ENCODE measurements at places on chromosomes 13 and 19. TPM values are rescaled to one million over a fixed set of nuclear protein-coding genes. Genes with fewer than 3 reads are reported as not detected.
A peak's percentile ranks its signal among the peaks of the same experiment; 100 is the strongest.

GRCh38 chr13:113869263-113869662 lies 5.4 kb upstream of the GAS6 start:
- no peaks in the 10 kb centered on the region for H3K36me3 ChIP-seq
- H3K4me1 ChIP-seq = peaks cover 5% of the 10 kb centered on the region

- no peak overlapping the region for H3K27ac ChIP-seq
- no peak for DNase-seq
- H3K27me3 ChIP-seq = no peaks in the 10 kb centered on the region
- no peaks in the 10 kb centered on the region for H3K4me1 ChIP-seq
- no peaks in the 10 kb centered on the region for H3K36me3 ChIP-seq
- no peak overlapping the region for H3K4me3 ChIP-seq
Measured at GRCh38 chr19:11058246-11059030, 30.8 kb upstream of the LDLR start.

GRCh38 chr19:8705742-8706141 lies 7.1 kb upstream of the ACTL9 start:
- no peaks in the 10 kb centered on the region for H3K4me1 ChIP-seq
- no peak overlapping the region for H3K4me3 ChIP-seq
- H3K27ac ChIP-seq = no peak overlapping the region
- no peak for DNase-seq
- no peaks in the 10 kb centered on the region for H3K36me3 ChIP-seq
- H3K27me3 ChIP-seq = no peaks in the 10 kb centered on the region

- no peak for DNase-seq
- peaks cover 22% of the 10 kb centered on the region for H3K4me1 ChIP-seq
- no peak overlapping the region for H3K4me3 ChIP-seq
- no peak overlapping the region for H3K27ac ChIP-seq
Measured at GRCh38 chr19:40726279-40726678, 9.4 kb downstream of the ITPKC start.

DNA sequence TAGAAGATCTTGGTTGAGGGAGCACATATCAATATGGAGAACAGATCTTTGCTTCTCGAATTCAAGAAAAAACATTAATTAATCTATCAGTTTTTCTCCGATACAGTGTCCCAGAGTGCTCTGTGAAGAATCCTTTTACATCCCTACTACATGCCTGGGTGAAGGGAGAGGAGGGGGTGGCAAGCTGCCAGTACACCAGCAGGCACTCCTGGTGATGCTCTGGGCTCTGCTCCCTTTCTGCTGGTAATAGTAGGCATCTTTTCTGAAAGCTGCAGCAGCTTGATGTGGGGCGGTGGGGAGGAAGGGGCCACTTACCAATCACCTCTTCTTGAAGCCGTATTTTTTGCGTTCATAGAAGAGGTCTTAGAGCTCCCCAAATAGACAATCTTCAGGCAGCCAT lies 30.7 kb downstream of the PBX4 start:
- no peaks in the 10 kb centered on the region for H3K36me3 ChIP-seq
- no peak overlapping the region for H3K4me3 ChIP-seq
- no peak overlapping the region for H3K27ac ChIP-seq
- no peaks in the 10 kb centered on the region for H3K27me3 ChIP-seq

- peaks cover 8% of the 10 kb centered on the region for H3K4me1 ChIP-seq
- no peaks in the 10 kb centered on the region for H3K36me3 ChIP-seq
- no peak overlapping the region for H3K27ac ChIP-seq
- DNase-seq = no peak
- H3K4me3 ChIP-seq = no peak overlapping the region
- no peaks in the 10 kb centered on the region for H3K27me3 ChIP-seq
Measured at GRCh38 chr13:96816874-96817273, 177.4 kb downstream of the OXGR1 start.

- H3K36me3 ChIP-seq = no peaks in the 10 kb centered on the region
- H3K27ac ChIP-seq = no peak overlapping the region
- no peaks in the 10 kb centered on the region for H3K27me3 ChIP-seq
- no peaks in the 10 kb centered on the region for H3K4me1 ChIP-seq
- no peak for DNase-seq
- no peak overlapping the region for H3K4me3 ChIP-seq
Measured at GRCh38 chr19:13959141-13959961, 7.0 kb downstream of the DCAF15 start.

GRCh38 chr19:8438236-8438635 lies 6.5 kb upstream of the HNRNPM start:
- no peaks in the 10 kb centered on the region for H3K27me3 ChIP-seq
- H3K4me1 ChIP-seq = peaks cover 4% of the 10 kb centered on the region
- no peak overlapping the region for H3K27ac ChIP-seq
- DNase-seq = no peak

- no peak for DNase-seq
- no peak overlapping the region for H3K27ac ChIP-seq
- no peaks in the 10 kb centered on the region for H3K4me1 ChIP-seq
- H3K27me3 ChIP-seq = no peaks in the 10 kb centered on the region
- H3K4me3 ChIP-seq = no peak overlapping the region
- H3K36me3 ChIP-seq = no peaks in the 10 kb centered on the region
Measured at GRCh38 chr13:92461831-92462230, 764.8 kb upstream of the GPC6 start.

- H3K4me1 ChIP-seq = peaks cover 21% of the 10 kb centered on the region
- H3K4me3 ChIP-seq = peak overlapping the region; percentile 59
- no peak for DNase-seq
- no peaks in the 10 kb centered on the region for H3K36me3 ChIP-seq
Measured at GRCh38 chr13:28493740-28494503, 1.0 kb downstream of the FLT1 start.

- peak; percentile 13 for DNase-seq
- H3K4me3 ChIP-seq = no peak overlapping the region
- no peaks in the 10 kb centered on the region for H3K36me3 ChIP-seq
- no peaks in the 10 kb centered on the region for H3K4me1 ChIP-seq
- no peak overlapping the region for H3K27ac ChIP-seq
- H3K27me3 ChIP-seq = peaks cover 6% of the 10 kb centered on the region
Measured at GRCh38 chr19:41701401-41702075, 6.9 kb upstream of the CEACAM5 start.

DNA sequence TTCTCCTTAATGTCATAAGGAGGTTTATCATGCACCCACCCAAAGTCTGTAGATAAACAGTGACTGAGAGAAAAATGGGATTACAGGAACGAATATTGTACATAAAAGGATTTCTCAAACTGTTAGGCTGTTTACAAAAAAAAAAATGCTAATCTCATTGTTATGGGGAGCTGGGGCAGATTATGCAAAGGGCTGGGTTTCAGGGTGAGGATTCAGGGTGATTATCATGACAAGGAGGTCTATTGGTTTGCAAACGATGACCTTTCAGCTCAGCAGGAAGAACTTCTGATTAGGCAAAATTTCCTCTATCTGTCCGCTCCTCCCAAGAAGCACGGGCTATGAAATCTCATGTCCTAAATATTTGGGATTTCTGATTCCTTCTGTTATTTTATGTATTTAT lies 41.4 kb downstream of the NLRP12 start:
- no peaks in the 10 kb centered on the region for H3K27me3 ChIP-seq
- no peak overlapping the region for H3K27ac ChIP-seq
- H3K36me3 ChIP-seq = no peaks in the 10 kb centered on the region
- DNase-seq = no peak

DNA sequence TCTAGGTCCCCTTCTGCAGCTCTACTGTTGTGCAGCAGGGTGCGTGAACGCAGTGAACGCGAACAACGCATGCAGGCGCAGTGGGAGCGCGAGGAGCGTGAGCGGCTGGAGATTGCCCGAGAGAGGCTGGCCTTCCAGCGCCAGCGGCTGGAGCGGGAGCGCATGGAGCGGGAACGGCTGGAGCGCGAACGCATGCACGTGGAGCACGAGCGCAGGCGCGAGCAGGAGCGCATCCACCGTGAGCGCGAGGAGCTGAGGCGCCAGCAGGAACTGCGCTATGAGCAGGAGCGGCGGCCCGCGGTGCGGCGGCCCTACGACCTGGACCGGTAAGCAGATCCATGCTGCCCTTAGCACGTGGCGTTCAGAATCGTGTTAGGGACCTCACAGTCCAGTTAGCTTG lies 18.8 kb downstream of the MICOS13 start:
- no peak overlapping the region for H3K4me3 ChIP-seq
- DNase-seq = no peak
- no peaks in the 10 kb centered on the region for H3K4me1 ChIP-seq
- peaks cover 99% of the 10 kb centered on the region for H3K36me3 ChIP-seq
- no peaks in the 10 kb centered on the region for H3K27me3 ChIP-seq

DNA sequence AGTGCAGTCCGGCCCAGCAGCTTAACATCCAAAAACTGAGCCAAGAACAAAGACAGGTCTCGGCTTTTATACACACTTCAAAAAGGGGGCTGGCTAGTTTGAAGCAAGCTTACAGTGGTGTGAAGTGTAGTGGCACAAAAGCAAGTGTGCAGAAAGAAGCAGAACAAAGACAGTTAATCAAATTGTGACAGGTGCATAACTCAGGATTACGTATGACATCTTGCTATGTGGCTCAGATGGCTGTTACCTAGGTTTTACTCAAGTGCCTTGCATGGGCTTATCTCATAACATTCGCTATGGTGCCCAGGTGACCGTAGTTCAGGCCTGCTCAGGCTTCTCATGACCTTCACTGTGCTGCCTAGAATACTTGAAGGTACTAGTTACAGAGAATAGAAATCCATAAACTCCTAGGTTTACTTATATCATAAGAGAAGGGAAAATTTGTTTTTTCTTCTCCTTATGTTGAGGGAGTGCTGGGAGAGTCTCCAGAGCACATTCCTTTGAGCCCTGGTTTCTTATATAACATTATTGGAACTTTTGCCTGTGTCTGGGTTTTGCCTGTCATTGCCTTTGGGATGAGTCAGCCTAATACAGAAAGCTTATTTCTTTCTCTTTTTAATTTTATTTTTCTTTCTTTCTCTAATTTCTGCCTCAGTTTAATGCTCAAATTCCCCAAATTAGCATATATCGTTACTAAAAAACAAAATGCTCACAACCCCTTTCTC lies 1629.1 kb upstream of the PCDH20 start:
- H3K4me1 ChIP-seq = no peaks in the 10 kb centered on the region
- no peak for DNase-seq
- H3K27me3 ChIP-seq = no peaks in the 10 kb centered on the region
- no peak overlapping the region for H3K4me3 ChIP-seq

GRCh38 chr19:45321848-45322247 lies 827 bp downstream of the CKM start:
- peaks cover 11% of the 10 kb centered on the region for H3K27me3 ChIP-seq
- H3K27ac ChIP-seq = no peak overlapping the region
- no peak overlapping the region for H3K4me3 ChIP-seq
- H3K36me3 ChIP-seq = no peaks in the 10 kb centered on the region

DNA sequence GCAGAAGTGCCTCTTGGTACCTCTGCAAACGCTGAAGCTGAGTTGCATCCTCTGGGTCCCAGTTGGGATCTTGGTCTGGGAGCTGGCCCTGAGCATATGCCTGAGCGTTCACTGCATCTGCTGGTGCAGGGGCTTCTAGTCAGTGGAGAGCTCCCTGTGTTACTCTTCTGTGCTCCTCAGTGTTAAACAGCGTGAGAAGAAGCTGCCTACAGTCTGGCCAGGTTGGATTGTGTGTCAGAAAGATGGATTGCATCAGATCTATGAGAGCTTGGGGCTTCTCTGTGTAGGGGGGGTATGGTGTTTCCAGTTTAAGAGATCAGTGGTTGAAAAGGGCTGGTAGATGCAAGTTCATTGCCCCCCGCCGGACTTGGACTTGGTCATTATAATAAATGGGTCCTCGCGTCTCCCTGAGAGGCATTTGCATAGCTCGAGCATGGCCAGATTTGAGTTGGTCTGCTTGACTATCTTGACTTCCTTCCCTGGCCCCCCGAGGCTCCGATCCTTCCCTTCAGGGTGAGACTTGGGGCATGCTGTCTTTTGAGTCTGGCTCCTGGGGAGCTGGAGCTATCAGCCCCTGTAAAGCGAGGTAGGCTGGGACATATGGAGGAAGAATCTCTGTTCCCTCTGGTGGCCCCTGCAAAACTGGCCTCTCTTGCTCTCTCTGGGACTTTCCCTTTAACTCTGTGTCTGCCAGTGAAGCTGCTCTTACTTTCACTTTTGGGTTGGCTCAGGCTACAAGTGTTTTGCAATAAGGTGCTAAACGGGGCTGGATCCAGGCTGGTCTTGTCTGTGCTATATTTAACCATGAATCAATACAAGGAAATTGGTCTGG lies 52.9 kb downstream of the OR10H4 start:
- no peaks in the 10 kb centered on the region for H3K36me3 ChIP-seq
- H3K4me1 ChIP-seq = no peaks in the 10 kb centered on the region
- no peak overlapping the region for H3K4me3 ChIP-seq
- no peak for DNase-seq
- no peaks in the 10 kb centered on the region for H3K27me3 ChIP-seq

DNA sequence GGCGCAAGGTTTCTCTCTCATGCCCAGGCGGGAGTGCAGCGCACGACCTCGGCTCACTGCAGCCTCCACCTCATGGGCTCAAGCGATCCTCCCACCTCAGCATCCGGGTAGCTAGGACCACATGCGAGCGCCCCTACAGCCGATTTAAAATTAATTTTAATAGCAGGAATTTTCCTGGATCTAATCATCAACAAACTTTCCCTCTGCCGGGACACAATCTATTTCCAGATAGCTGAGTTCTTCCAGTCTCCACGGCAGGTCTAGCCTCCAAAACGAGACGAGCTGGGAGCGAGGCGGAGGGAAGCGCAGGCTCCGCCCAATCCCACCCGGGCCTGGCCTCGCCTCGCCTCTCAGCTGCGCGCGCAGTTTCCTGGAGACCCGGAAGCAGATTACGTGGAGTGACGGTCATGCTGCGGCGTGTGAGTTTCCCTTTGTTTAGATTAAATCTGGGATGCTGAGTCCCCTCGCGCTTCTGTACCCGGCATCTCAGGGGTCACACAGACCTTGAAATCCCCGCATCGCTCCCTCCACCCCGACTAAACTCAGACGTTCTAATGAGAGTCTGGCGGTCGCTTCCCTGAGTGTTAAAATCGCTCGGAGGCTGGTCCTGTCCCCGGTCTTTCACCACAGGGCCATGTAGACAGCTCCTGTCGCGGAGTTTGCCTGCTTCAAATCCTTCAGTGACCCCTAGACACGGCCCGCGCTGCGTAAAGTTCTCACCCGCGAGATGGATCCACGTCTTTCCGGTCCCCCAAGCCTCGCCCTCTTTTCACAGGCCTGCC lies at the start of gene ZNF880:
Gene ZNF880 (plus strand): TSS at position 365 of the 782 bp plus-strand sequence. CDS start 43 bp downstream, at position 408.
- H3K27me3 ChIP-seq = no peaks in the 10 kb centered on the region
- peaks cover 21% of the 10 kb centered on the region for H3K36me3 ChIP-seq
- peak; percentile 91 for DNase-seq
- peak within 1 kb of the TSS; percentile 47 for H3K4me3 ChIP-seq
- H3K27ac ChIP-seq = peak within 1 kb of the TSS; percentile 99

- H3K27me3 ChIP-seq = no peaks in the 10 kb centered on the region
- no peaks in the 10 kb centered on the region for H3K36me3 ChIP-seq
- H3K27ac ChIP-seq = no peak overlapping the region
- no peak overlapping the region for H3K4me3 ChIP-seq
Measured at GRCh38 chr13:60363288-60363687, 33.7 kb upstream of the TDRD3 start.

- no peak overlapping the region for H3K27ac ChIP-seq
- H3K27me3 ChIP-seq = no peaks in the 10 kb centered on the region
- H3K4me1 ChIP-seq = no peaks in the 10 kb centered on the region
- H3K4me3 ChIP-seq = no peak overlapping the region
- H3K36me3 ChIP-seq = no peaks in the 10 kb centered on the region
Measured at GRCh38 chr13:24659239-24659638, 21.0 kb upstream of the ATP12A start.

The RPS28 gene
- 155 TPM for polyA plus RNA-seq

The FLT3LG gene
- 1.8 TPM for polyA plus RNA-seq

The GAPDHS gene
- not detected for polyA plus RNA-seq

The TNFSF9 gene
- 0.40 TPM for polyA plus RNA-seq

The RNF17 gene
- not detected for polyA plus RNA-seq

The ATP8B3 gene
- 9.2 TPM for polyA plus RNA-seq

The NOTCH3 gene
- 8.9 TPM for polyA plus RNA-seq

The KRTDAP gene
- polyA plus RNA-seq = not detected

The MCEMP1 gene
- polyA plus RNA-seq = 0.47 TPM

The GDF15 gene
- 5.3 TPM for polyA plus RNA-seq

The LIM2 gene
- polyA plus RNA-seq = not detected

The GMIP gene
- polyA plus RNA-seq = 3.2 TPM
